Hematopoietic multipotent progenitor cell (in vitro differentiated cells): ENCODE measurements at places on chromosomes 4 and X. TPM values are rescaled to one million over a fixed set of nuclear protein-coding genes. Genes with fewer than 3 reads are reported as not detected.

The KCNIP4 gene
- total RNA-seq, result not detected

The MID2 gene
- 0.54 TPM for total RNA-seq

The EGF gene
- total RNA-seq, result 1.1 TPM

The TCEAL2 gene
- total RNA-seq, result 0.27 TPM

GRCh38 chr4:10253765-10254164 is 137.2 kb upstream of the WDR1 start:
- no peak for DNase-seq

DNA sequence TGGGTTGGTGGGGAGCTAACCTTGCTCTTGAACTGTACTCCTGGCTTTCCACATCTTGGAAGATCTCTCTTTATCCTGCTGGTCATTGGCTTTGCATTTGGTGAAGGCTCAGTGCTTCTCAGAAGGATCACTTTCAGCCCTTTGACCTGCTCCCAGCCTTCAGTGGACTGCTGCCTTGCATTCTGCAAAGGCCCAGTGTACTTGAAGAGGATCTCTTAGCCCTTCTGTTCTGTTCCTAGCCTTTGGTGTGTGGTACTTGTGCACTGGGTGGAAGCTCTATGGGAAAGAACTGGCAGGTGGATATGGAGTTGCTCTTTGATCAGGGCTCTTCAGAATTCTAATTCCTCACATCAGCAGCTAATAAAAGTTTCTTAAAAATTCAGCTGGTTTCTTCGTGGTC is 46.5 kb downstream of the FGF2 start:
- no peak for DNase-seq

GRCh38 chrX:67546496-67547423 is 2.9 kb downstream of the AR start:
- DNase-seq, result no peak

- DNase-seq, result no peak
Observed at GRCh38 chrX:6729626-6730025, 194.7 kb upstream of the VCX3A start.

GRCh38 chrX:129613596-129613995 is 41.2 kb downstream of the APLN start:
- no peak for DNase-seq

- DNase-seq, result no peak
Observed at GRCh38 chr4:17939054-17939453, 82.5 kb downstream of the LCORL start.
